Ureter (tissue), 1 donor: ENCODE measurements at places on chromosomes 1 and 21. TPM values are rescaled to one million over a fixed set of nuclear protein-coding genes. Genes with fewer than 3 reads are reported as not detected.
A peak's percentile ranks its signal among the peaks of the same experiment; 100 is the strongest.

The AJAP1 gene
- total RNA-seq: 5.7 TPM

DNA sequence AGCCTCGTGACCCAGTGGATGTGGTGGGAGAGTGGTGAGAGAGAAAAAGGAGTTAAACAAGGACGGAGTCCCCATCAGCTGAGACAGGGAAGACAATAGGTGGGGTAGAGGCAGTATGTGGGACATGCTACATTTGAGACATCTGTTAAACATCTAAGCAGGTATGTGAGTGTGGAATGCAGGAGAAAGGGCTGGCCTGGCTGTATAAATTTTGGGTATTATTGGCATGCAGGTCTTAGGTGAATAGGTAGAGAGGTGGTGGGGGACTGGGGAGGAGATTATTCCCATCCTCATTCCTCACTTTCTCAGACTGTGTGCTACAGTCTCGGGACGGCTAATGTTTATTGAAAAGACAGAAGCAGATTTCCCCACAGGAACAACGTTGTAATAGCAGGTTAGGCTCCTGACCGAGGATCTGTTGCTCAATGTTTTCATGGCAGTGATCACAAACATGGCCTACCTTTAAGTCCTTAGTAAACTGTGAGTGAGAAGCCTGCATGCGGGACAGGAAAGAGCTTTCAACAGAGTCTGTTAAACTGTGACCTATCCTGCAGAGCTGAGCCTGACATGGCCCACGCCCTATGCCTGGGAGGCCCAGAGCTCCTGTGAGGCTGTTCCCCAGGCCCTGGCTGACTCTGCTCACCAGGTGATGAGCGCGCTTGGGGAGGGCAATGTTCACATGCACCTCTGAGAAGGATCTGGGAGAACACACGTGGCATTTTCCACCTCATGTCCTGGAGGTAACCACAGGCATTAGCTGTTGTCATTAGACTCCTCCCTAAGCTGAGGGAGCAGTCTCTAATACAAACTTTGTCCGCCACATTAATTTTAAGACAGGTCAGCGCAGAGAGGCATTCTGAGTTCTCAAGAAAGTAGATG lies 16.5 kb downstream of the VSIG8 start:
- no peak for DNase-seq

The MRPL39 gene
- total RNA-seq: 24.0 TPM

The CYP4Z1 gene
- 3.5 TPM for total RNA-seq

DNA sequence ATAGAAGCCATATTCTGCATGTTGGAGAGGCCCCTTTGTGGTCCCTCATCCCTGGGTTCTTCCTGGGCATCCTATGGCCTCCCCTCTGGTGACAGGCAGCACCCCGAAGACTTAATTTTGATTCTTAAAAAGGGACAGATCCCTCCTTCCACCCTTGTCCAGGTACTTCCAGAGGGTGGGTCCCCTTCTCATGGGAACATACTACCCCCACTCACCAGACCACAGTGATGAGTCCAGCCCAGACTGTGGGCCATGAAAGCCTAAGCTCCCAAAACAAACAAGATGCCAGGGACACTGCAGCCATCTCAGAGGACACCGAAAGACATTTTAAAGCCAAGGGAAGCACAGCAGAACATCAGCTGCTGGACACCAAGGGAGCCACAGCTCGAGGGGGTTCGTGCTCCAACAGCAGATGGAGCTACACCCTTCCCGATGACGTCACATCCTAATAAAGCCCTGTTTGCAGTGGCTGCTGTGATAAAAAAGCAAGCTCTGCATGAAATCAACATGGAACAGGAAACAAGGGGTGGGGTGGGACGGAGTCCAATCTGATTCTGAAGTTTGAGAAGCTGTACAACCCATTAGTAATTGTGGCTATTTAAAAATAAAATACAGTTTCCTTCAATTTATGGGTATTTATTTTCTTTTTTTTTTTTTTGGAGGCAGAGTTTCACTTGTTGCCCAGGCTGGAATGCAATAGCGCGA lies 32.4 kb downstream of the GNB1 start:
- peak; percentile 81 for DNase-seq

GRCh38 chr1:4784761-4785160 lies 130.4 kb downstream of the AJAP1 start:
- DNase-seq: no peak

- no peak for DNase-seq
Observed at GRCh38 chr1:75616436-75617433, 5.8 kb upstream of the SLC44A5 start.

DNA sequence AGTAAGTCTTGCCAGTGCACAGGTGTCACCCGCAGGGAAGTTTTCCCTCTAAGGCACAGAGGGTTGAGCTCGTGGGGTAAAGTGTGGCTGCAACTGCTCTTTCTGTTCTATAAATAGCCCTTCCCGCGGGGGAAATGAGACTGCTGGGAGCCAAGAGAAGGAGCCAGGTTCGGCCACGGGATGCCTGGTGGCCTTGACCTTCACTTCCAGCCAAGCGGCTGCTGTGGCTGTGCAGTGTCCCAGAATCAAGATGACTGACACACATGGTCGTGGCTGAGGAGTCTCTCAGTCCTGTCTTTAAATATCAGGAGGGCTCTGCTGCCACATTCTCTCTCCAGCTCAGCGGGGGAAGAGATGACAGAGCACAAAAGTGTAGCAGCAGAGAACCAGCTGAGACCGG lies 154.1 kb upstream of the VAMP3 start:
- no peak for DNase-seq

DNA sequence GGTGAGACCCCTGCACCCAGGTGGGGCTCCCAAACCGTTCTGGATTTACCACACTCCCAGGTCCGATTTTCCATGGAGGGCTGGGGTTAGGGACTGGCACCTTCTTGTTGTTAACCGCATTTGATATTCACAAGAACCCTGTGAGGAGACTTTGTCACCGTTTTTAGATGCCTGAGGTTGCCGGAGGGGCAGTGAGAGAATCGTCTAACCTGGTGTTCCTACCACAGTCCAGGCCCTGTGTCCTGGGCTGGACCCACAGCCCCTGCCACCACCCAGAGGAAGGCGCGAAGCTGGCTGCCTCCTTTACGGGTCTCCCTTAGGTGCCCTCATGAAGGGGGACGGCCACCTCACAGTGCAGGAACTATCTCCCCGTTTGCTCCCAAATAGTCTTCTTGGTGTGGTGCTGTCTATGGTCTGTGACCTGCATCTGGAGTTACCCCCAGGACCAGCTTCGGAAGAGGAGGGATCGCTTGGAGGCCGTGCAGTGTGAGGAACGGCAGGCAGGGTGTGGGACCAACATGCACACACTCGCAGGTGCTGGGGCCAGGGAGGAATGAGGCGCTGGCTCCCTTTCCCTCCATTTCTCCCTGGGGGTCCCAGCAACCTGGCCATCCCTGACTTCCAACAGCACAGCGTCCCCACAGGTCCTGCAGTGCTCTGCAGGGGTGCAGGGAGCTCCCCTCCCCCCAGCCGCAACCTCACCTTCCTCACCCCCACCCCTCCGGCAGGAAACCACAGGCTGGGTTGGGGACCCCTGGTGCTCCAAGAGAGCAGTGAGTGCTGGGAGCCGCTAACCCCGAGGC lies 7.0 kb downstream of the SIM2 start:
- peak; percentile 33 for DNase-seq

GRCh38 chr1:65339866-65340468 lies 30.6 kb downstream of the DNAJC6 start:
- DNase-seq: no peak

The PDE4DIP gene
- 46.2 TPM for total RNA-seq

The RXFP4 gene
- not detected for total RNA-seq

DNA sequence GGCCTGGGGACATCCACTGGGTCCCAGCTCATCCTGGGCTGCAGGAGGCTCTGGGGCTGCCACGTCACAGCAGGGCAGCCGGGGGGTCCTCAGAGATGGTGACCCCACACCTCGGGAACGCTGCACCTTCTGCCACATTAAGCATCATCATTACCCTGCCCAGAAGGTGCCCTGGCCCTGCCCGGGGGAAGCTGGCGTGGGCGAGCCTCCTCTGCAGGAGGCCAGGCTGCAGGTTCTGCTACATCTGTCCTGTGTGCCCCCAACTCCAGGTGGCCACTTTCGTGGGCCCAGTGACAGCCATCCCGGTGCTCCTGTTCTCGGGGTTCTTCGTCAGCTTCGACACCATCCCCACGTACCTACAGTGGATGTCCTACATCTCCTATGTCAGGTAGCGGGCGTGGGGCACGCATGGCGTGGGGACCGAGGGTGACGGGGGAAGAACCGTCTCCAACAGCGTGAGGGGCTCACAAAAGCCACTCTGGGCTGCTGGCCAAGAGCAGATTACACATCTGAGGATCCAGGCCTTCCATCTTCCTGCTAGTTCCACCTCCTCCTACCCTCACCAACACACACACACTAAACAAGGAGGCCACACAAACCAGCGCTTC lies 20.8 kb downstream of the TFF3 start:
- DNase-seq: no peak

GRCh38 chr1:204340081-204340889 lies 19.4 kb downstream of the PLEKHA6 start:
- DNase-seq: no peak
